ENCODE measurements at places on chromosomes 5 and 9. TPM values are rescaled to one million over a fixed set of nuclear protein-coding genes. Genes with fewer than 3 reads are reported as not detected.

DNA sequence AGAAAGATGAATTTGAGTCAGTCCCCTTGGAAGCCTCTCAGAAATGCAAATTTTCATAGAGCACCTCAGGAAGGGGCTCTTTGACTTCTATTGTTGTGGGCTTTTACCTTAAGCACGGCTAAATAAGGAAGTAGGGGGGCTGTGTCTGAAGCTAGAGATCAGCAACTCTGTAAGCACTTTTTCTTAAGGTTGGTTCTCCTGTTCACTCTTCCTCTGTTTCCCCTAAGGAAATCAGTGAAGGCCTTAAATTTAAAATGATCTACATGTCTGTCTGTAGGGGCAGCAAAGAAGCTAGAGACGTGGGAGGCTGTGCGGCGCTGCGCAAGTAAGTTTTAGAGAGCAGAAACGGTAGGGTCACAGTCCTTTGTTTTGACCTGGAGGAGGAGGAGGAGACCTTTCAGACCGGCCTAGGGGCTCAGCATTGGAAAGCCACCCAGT, 1.2 kb upstream of the CDC14B start:
- no peak for DNase-seq

DNA sequence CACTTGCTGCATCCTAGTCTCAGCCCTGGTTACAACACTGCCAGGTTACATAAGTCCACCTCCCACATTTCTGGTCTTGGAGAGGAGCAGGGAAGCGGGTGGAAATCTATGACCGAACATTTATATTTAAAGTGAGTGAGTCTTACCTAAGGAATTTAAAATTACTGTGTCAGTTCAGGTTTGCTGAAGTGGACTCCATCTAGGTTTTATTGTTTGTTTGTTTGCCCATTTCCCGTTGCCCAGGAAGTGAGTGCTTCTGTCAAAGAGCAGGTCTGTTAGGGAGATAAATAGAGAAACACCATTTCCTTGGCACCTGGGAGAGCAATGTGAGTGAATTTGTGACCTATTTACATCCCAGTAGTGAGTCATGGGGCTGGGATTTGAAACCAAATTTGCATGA, 179.5 kb downstream of the KIF4B start:
- no peak for DNase-seq

Gene PHF2
- total RNA-seq, result 22.9 TPM

Gene ACTBL2
- 2.8 TPM for total RNA-seq

DNA sequence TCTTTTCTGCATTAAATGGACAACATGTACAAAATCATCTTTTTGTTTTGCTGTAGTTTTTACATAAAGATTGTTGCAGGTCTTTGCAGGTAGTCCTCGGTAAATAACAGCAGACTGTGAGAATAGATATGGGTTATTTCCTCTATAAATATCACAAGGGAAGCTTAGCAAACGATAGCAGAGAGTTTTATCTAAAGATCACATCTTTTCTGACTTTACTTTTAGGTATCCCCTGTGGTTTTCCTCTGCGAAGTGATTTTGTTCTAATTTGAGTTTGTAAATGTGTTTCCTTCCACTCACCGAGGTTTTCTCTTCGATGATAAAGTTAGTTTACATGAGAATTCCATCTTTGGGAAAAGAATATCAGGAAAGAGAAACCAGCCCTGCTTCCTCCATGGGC, 109.6 kb downstream of the EGFLAM start:
- DNase-seq, result no peak

GRCh38 chr5:2669259-2669658, 82.2 kb downstream of the IRX2 start:
- no peak for DNase-seq

DNA sequence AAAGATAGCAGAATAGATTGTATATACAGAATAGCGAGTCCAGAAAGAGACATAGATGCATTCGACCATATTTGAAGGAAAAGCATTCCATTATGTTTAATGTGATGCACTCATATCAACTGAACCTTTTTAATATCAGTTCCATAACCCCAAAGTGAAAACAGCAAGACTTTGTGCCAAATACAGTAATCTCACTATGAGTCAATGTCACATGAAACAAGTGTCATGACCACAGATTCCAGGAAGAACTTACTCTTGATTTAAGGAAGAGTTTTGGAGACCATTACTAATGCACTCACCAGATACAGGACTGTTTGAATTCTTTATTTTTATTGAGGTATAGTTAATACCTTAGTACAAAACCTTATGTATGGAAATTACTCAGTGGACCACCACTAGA, 220.5 kb downstream of the SH3GL2 start:
- no peak for DNase-seq

- DNase-seq, result no peak
These were observed 885 bp upstream of the MLLT3 start for GRCh38 chr9:20623021-20623747.
